HL-60 (cell line): ENCODE measurements at places on chromosomes 12 and 14.

DNA sequence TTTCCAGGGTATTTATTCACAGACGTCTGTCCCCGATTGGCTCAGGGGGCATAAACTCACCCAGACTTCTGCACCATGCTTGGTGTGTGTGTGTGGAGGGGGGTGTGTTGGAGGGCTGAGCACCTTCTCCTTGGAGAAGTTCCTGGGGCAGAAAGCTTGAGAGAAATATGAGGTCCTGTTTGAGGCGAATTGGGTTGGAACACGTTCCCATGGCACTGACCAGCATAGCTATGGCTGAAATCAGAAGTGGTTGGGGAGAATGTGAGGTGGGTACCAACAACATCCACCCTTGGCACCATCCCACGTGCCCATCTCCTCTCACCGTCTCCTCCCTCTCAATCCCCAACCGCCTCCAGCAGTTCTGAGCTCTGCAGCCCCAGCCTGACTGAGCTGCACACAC is 16.0 kb upstream of the GPATCH2L start:
- no peak for DNase-seq

DNA sequence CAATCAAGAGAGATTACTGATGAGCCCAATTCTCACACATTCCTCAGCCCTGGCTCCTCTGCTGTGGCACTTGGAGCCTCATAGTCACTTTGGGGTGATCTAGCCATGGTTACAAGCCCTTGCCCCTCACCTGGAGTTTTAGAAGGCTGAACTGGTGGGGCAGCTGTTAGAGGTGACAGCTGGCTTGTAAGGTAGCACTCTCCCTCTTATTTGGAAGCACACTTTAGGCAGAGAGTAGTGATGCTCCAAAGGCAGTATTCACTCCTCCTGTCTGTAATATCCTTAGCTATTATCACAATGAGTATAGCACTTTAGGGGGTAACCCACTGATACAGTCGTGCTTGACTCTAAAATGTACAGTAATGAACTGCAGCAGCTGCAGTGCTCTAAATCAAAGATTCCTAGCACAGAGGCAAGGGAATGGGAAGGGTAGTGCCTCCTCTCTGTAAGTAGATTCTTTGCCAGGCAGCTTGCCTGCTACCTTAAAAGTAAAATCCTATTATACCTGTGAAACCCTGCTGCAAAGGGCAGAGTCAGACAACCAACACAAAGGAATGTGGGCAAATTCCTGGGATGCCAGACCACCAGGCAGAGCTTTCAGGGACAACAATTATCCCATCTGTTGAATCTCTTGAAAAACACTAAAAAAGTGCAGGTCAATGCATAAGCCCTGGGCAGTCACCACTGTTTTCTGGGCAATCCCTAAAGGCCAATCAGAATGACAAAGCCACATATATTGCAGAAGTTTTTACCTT is 336.3 kb downstream of the NOVA1 start:
- DNase-seq, result no peak

DNA sequence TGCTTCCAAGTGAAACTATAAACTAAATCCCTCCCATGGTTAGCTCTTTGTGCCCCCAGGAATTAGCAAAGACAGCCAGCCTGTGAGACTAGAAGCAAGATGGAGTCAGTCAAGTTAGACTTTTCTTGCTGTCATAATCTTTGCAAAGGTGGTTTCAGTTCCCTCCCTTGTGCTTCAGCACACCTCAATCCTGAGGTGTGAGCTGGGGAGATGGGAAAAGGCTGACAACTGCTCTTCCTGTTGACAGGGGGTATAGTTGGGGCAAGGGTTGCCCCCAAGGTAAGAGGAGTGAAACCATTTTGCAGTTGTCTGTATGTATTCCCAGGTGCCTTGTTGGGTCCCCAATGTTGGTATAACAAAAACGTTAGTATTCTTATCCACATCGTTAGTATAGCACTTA is 12.3 kb upstream of the CPM start:
- no peak for DNase-seq

GRCh38 chr12:120500581-120500980 is 4.7 kb downstream of the DYNLL1 start:
- no peak for DNase-seq

DNA sequence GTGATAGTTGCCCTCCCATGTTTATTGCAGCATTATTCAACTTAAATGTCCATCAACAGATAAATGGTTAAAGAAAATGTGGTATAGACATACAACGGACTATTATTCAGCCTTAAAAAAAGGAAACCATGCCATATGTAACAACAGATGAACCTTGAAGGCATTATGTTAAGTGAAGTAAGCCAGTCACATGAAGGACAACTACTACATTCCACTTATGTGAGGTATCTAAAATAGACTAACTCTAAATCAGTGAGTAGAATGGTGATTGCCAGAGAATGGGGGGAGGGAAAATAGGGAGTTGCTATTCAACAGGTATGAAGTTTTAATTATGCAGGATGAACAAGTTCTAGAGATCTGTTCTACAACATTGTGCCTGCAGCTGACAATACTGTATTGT is 10.1 kb downstream of the PCNX4 start:
- DNase-seq, result no peak

DNA sequence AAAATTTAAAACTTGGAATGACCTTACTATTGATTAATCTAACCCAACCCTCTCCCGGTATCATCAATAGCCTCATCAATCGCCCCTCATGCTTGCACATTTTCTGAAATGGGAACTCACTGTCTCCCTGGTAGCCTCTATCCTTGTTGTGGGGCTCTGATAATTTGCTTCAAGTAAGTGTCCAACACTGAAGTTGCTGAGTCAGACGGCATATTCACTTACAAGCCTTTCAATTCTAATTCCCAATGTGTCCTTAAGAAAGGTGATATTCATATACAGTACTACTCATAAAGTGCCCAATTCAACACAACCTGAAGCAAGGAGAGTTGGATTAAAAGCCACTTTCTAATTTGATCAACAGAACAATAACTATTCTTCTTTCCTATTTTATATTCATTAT is 1146.1 kb upstream of the TMEM132C start:
- DNase-seq, result no peak

GRCh38 chr12:26188127-26188526 is 7.2 kb upstream of the SSPN start:
- DNase-seq, result no peak

DNA sequence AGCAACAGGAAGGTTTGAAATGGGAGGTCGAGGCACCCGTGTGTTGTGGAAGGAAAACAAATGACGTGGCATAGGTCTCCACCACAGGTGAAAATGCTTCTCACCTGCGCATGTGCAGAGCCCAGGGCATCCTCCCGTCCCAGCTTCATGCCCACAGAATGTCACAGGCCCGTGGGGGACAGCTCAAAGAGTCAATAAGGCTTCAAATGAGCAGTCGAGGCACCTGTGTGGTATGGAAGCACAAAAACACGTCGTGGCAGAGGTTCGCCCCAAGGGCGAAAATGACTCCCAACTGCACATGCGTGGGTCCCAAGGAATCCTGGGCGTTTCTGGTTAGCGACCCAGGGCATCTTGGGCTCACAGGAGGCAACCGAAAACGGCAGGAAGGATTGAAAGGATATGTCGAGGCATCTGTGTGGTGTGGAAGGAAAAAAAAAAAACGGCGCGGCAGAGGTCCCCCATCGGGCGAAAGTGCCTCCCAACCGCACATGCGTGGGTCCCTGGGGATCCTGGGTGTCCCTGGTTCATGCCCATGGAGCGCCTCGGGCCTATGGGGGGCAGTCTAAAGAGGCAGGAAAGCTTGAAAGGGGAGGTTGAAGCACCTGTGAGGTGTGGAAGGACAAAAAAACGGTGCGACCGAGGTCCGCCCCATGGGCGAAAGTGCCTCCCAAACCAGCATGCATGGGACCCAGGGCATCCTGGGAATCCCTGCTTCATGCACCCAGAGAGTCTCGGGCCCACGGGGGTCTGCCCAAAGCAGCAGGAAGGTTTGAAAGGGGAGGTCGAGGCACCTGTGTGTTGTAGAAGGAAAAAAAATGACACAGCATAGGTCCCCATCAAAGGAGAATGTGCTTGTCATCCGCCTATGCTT is 578.5 kb downstream of the ALG10 start:
- DNase-seq, result no peak

GRCh38 chr14:104388541-104389325 is 190.8 kb upstream of the C14orf180 start:
- no peak for DNase-seq

DNA sequence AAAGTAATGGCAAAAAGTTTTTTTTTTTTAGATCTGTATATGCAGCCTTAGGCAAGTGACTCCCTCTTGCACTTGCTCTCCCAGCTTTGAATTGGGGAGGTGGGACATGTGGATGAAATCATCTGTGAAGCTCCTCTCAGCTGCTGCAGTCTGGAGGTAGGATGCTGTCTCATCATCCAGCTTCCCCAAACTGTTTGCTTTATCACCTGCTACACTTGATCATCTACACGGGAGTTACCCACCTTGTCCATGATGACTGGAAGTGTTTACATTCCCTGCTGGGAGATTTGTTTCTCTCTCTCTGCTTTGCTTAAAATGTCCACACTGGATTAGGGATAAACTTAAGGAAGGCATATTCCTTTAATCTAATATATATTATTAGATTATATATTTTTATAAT is 8.5 kb upstream of the FGF23 start:
- no peak for DNase-seq

DNA sequence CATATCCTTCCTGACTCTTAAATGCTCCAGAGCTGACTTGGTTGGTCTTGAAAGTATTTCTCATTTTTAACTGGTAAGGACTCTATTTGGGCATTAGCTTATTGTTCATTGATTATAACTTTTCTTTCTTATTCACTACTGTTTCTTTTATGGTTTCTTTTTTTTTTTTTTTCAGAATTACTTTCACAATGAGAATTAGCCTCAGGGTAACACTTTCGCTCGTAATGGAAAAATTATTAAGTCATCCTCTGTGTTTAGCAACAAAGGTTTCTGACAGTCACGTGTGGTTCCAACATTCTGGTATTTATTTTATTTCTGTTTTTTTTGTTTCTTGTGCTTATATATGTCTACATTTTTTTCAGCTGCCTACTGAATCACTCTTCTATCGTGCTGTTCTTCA is 80.0 kb downstream of the METTL25 start:
- no peak for DNase-seq

GRCh38 chr12:132196038-132196872 is 52.0 kb downstream of the NOC4L start:
- DNase-seq, result no peak

GRCh38 chr12:124804011-124804621 is 59.5 kb downstream of the SCARB1 start:
- no peak for DNase-seq

DNA sequence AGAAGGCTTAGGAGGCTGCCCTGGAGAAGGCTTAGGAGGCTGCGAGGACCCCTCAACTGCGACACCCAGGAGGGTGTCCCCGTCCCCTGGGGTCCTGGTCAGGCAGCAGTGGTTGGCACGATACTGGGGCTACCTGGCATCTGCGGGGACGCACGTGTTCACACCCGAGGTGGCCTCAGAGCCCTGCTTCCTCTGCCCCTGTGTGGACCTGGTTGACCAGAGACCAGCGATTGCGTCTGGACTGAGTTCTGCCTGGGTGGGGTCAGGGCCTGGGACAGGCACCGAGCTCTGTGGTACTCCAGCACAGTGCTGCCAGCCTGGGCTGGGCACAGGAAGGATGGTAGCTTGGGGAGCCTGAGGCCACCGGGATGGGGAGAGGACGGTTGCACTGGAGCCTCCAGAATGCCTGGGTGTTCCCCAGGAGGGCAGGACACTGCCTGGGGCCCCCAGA is 735 bp downstream of the ASPG start:
- DNase-seq, result no peak

- DNase-seq, result no peak
These were observed 1320.6 kb downstream of the LRFN5 start for GRCh38 chr14:42927313-42927712.

DNA sequence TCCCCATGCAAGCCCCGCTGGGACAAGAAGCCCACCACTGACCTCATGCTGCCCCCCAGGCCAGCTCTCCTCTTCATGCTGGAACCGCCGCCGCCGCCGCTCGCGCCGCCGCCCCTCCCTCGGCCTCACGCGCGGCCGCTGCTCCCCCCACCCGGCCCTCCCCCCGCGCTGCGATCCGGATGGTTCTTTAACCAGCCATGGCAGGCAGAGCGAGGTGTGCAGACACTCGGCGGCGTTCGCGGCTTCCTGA is at the start of gene DCAF5:
TSS of gene DCAF5 (minus strand) at position 218 of the 250 bp plus-strand sequence. CDS start at position 77, 141 bp downstream.
- DNase-seq, result no peak

DNA sequence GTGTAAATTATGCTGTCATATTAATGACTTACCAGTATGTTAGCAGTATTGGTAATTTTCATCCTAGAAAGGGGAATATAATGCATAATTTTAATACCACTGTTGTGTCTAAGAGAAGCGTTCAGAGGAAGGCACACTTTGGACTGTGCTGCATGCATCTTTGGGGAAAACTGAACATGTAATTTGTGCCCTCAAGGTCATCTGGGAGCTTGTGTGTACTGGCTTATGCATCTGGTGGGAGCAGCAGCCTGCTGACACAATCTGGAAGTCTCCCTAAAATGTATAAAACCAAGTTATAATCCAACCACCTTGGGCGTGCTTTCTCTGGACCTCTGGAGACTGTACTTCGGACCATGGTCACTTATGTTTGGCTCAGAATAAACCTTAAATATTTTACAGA is 14.1 kb downstream of the FGD4 start:
- DNase-seq, result no peak

GRCh38 chr14:92675976-92676375 is 72.5 kb downstream of the LGMN start:
- DNase-seq, result peak; percentile 44

GRCh38 chr12:124211753-124212152 is 83.1 kb upstream of the RFLNA start:
- no peak for DNase-seq

- no peak for DNase-seq
These were observed 127.4 kb downstream of the CCER1 start for GRCh38 chr12:90827567-90827966.

DNA sequence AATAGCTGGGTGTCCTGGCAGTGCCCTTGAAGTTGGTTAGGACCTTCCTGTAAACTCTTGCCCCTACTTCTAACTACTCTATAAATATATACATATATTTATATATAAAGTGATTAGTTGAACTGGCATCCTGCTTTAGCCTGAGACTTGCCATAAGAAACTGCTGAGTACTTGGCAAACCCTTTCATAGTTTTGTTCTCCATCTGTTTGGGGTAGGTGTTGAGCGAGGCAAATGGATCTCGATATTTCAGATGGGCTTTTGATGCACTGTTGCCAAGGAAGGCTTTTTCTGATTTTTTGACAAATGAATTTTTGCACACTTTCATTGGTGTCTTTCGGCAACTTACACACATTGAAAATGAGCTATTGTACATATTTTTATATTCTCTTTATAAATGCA is 10.4 kb downstream of the CALM1 start:
- DNase-seq, result no peak

DNA sequence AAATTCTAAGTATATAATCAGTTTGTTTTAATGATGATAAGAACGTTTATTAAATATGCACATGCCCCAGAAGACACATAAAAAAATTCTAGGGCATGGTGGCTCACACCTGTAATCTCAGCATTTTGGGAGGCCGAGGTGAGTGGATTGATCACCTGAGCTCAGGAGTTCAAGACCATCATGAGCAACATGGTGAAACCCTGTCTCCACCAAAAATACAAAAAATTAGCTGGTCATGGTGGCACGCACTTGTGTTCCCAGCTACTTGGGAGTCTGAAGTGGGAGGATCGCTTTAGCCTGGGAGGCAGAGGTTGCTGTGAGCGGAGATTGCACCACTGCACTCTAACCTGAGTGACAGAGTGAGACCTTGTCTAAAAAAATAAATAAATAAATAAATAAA is 4.0 kb downstream of the CD69 start:
- DNase-seq, result no peak
